ENCODE measurements at places on chromosomes 6 and 20.

- DNase-seq: no peak
These were observed 226.2 kb upstream of the MARCKS start for GRCh38 chr6:113630738-113631535.

- DNase-seq: no peak
These were observed 34.2 kb upstream of the SNRPB2 start for GRCh38 chr20:16695628-16696027.

GRCh38 chr6:119110601-119111548 lies 32.4 kb upstream of the FAM184A start:
- no peak for DNase-seq

- DNase-seq: no peak
These were observed 106.0 kb upstream of the NFATC2 start for GRCh38 chr20:51648571-51648947.

- DNase-seq: no peak
These were observed 291.1 kb downstream of the GJA1 start for GRCh38 chr6:121726596-121726995.

DNA sequence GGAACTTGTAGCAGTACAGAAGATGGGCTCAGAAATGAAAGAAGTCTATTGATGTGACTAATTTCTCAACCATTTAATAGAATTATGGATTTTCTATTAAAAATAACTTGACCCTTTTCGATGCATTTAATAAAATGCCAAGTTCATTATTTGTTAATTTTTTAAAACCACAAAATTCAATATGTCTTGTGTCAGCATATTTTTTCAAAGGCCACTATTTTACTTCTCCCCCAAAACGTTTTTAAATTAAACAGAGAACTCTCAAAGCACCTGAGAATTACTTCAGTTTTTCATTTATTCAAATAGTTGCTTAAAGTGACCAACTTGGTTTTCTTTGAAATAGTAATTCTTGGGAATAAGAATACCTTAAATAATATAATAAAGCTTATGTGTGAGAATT lies 8.6 kb downstream of the TOP1 start:
- DNase-seq: no peak

GRCh38 chr20:7147220-7147601 lies 379.7 kb downstream of the BMP2 start:
- no peak for DNase-seq

GRCh38 chr6:28553384-28553985 lies 27.8 kb downstream of the GPX5 start:
- DNase-seq: no peak

GRCh38 chr6:743320-744096 lies 50.6 kb upstream of the EXOC2 start:
- no peak for DNase-seq

GRCh38 chr6:36979347-36979742 lies 6.7 kb downstream of the MTCH1 start:
- no peak for DNase-seq

DNA sequence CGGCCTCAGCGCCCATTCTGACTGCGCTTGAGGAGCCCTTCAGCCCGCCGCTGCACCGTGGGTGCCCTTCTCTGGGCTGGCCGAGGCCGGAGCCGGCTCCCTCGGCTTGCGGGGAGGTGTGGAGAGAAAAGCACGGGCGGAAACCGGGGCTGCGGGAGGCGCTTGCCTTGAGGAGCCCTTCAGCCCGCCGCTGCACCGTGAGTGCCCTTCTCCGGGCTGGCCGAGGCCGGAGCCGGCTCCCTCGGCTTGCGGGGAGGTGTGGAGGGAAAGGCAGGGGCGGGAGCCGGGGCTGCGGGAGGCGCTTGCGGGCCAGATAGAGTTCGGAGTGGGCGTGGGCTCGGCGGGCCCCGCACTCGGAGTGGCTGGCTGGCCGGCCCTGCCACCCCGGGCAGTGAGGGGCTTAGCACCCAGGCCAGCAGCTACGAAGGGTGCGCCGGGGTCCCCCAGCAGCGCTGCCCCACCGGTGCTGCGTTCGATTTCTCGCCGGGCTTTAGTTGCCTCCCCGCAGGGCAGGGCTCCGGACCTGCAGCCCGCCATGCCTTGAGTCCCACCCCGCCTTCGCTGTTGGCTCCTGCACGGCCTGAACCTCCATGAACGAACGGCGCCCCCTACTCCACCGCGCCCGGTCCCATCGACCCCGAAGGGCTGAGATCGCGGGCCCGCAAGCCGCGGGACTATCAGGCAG lies 45.7 kb upstream of the MCUR1 start:
- DNase-seq: no peak

DNA sequence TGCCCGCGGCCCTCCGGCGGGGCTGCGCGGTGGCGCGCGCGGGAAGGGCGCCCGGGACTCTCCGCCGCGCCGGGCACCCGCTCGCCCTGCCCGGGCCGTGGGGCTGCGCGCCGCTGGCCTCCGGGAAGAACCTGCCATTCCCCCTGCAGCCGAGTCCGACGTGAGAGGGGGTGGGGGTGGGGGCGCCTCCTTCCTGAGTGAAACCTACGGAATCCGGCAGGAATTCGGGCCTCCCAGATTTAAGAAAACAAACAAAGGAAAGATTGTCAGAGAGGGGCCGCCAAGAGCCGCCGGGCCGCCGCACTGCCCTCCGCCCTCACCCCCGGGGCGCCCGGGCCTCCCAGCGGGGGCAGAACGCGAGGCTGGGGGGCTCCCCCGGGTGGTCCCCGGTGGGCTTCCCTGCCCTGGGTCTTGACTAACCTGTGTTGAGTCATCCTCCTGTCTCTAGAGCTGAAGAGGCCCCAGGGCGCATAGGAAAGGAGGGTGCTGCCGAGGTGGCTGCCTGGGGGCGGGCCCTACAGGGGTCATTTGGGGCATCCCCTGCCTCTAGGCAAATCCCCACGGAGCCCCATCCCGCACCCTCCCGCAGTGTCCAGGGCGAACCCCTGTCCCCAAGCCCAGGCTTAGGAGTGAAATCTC lies 42.2 kb upstream of the FOXP4 start:
- no peak for DNase-seq
